ENCODE measurements at places on chromosomes 6 and 20.

DNA sequence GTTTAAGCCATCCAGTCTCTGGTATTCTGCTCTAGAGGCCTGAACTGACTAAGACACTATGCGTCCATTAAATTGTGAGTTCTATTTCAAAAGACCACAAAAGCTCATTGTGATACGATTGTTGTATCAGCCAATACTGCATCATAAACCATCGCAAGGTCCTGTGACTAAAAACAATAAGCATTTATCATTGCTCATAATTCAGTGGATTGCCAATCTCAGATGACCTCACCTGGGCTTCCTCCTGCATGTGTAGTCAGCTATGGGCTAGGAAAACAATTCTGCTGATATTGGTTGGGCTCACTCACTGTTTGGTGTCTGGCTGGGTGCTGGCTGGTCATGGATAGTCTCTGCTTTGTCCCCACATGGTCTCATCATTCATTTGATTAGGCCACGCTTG lies 592.7 kb upstream of the BTBD3 start:
- no peak for DNase-seq

DNA sequence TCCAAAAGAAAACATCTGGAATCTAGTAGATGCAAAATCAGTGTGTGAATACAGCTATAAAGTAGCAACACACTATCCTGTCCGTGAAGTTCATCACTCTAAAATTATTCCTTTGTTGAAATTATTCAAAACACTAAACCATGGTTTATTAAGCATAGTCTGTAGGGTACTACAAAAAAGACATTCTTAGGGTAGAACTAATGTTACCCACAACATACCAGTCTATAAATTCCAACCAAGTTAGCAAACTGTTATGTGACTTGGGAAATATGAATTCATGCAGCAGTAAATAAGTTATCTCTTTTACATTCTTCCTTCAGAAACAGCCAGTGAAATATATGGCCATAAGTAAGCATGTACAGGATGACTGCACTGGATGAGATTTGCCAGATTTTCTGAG lies 580.3 kb upstream of the ADGRB3 start:
- no peak for DNase-seq

- DNase-seq, result no peak
Observed at GRCh38 chr6:25774120-25774715, 19.7 kb downstream of the SLC17A4 start.

GRCh38 chr20:15320941-15321340 lies 983.5 kb upstream of the FLRT3 start:
- DNase-seq, result no peak

GRCh38 chr20:46121184-46121930 lies 3.2 kb downstream of the CD40 start:
- DNase-seq, result no peak

- DNase-seq, result no peak
Observed at GRCh38 chr6:128479048-128479666, 41.2 kb downstream of the PTPRK start.

DNA sequence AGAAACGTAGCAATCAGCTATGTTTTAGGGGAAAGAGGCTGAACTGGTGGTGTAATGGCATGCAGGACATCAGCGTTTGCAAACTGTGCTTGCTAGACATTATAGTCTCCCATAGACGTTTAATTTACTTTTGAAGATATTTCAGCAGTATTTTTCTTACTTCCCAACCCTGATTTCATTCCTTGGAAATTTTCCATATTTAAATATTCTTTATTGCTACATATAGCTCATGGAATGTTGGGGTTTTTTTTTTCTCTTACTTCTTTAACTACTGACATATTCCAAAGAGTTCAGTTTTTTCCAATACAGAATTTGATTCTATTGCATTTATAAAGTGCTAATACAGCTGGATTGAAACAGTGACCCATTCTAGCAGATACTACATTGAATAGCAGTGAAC lies 694.4 kb upstream of the CITED2 start:
- DNase-seq, result no peak

GRCh38 chr6:142566628-142567396 lies 265.0 kb downstream of the ADGRG6 start:
- DNase-seq, result peak; percentile 56

DNA sequence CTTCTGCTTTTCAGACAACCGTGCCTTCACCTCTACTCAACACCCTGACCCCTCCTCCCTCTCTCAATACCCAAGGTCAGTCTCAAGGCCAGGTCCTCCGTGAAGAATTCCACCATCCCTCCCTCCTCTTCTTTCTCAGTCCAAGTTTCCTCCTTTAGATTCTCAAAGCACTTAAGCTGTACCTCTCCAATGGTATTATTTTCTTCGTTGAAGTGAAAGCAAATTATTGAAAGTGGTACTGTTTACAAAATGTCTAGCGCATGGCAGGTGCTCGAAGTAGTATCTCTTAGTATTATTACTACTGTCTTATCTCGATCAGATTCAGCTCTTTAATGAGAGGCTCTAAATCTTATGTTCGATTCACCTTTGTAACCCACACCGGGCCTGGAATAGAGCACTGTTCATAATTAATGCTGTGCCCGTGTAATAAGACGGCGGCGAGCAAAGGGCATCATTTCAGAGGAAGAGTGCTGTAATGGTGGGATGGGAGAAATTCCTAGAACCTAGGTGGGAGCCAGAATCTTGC lies 593 bp upstream of the RALGAPB start:
- no peak for DNase-seq

GRCh38 chr6:37177935-37178517 lies 8.1 kb downstream of the PIM1 start:
- no peak for DNase-seq

- DNase-seq, result no peak
Observed at GRCh38 chr6:135159531-135159930, 21.6 kb upstream of the MYB start.

DNA sequence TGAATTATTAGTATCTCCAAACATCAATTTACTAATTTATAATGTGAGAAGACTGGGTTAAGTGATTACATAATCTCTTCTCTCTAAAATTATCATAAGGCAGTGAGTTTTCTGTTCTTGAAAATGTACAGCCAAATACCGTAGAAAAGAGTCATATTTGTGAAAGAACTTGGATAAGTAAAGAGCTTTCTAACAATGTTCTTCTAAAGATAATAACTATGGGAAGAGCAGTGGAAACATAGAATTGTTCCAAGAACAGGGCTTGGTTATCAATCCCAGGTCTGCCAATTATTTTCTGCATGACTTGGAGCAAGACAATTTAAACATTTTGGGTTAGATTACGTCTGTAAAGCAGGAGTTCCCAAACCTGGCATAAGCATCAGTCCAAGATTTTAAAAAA lies 198.1 kb upstream of the SGK1 start:
- no peak for DNase-seq

DNA sequence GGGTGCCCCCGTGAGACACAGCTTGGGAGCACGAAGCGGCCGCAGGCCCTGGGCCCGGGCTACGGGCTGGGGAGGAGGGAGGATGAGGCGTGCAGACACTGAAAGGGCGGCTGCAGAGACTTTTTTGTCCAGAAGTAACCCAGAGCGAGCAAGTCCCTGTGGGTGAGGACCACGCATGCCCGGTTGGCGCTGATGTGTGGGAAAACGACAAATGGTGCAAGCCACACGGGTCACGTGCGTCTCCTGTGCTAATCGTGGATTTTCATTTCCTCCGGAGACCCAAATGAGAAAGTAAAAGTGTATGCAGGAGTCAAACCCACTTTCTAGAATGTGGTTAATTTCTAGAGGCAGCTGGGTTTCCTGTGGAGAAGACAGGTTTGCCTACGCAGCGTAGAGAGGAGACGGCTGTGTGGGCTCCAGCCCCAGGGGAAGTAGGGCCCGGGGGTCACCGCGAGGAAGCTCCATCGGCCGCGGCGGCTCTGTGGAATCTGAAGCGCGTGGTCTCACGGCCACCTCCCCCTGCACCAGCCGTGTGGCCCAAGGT lies 19.0 kb downstream of the DLL1 start:
- peak; percentile 97 for DNase-seq

- DNase-seq, result no peak
Observed at GRCh38 chr6:142568857-142569597, 267.2 kb downstream of the ADGRG6 start.

DNA sequence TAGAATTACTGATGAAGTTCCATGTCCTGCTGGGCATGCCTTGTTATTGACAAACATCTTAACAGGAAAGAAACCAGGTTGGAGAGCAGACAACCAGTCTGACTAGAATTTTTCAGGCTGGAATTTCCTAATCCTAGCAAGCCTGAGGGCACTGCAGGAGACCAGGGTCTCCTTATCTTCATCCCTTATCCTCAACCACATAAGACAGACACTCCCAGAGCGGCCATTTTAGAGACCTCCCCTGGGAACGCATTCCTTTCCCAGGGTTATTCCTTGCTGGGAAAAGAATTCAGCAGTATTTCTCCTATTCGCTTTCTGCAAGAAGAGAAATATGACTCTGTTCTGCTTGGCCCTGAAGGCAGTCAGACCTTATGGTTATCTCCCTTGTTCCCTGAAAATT lies 803.7 kb downstream of the GRIK2 start:
- DNase-seq, result no peak

DNA sequence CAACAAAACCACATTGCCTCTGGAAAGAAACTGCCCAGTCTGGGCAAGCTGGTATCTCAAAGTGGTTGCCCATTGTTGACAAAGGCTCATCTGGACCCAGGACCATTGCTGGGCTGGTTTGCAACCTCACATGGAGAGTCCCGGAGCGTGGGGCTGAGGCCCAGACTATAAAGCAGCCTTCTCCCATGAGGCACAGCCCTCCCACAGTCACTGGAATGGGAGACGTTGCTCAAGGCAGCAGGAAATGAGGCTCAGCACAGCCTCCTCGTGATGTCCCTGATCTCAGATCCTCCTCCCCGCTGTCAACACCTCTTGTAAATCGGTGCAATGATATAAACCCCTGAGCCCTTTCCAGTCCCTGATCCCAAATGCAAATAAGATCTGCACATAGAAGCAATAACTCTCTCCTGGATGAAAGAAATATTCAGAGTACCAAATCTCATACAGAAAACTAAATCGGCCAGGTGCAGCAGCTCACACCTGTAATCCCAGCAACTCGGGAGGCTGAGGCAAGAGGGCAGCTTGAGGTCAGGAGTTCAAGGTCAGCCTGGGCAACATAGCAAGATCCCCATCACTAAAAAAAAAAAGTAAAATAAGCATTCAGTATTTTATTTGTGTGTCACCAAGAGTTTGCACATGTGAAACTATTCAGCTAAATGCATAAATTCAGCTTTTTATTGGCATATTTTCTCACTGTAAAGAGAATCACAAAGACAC lies 103.0 kb upstream of the RREB1 start:
- DNase-seq, result no peak

- no peak for DNase-seq
Observed at GRCh38 chr20:15563836-15564235, 1009.4 kb downstream of the KIF16B start.

DNA sequence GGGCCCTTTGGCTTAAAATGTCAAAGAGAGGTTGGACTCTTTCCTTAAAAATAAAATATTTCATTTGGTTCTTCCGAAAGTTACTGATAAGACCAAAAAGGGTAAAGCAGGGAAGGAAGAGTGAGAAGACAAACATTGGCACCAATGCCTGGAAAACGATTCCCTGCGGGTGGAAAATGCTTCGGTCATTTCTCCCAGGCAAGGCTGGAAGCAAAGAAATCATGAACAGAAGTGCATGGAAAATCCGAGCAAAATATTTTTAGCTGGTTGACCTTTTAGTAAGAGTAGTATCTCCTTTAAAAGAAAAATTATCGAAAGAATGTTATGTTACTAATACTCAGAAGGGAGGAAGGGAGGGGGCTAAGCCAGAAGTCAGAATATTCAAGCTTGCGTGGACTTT lies 62.7 kb downstream of the TMEM170B start:
- no peak for DNase-seq

DNA sequence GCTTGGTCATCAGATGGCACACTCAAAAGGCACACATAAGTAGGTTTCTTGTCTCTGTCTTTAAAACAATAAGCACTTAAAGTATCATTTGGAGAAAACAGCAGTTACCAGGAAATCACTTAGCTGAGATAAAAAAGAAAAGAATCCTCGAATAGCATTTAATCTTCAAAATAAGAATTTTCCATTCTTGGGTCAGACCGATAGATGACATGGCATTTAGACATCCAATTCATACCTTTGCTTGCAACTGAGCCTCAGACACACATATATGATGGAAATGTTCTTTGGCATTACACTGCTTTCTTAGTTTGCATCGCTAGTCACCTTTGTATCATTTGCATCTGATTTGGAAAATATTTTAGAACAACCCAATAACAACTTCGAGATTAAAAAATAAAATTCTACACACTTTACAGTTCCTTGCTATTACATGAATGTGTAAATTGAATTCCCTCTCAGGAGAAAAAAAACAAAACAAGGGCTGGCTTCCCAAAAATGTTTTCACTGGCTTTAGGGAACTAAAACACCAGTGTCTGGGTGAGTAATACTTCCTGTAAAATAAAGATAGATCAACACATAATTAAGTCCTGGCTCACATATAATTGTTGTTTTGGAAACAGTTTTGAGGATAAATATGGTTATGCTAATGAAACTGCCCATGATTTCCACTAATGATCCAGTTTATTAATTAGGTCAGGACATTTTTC lies 1.3 kb upstream of the RNF217 start:
- DNase-seq, result peak; percentile 38

- no peak for DNase-seq
Observed at GRCh38 chr6:153405931-153406330, 274.8 kb upstream of the RGS17 start.

- DNase-seq, result no peak
Observed at GRCh38 chr20:25355011-25355595, 35.5 kb downstream of the ABHD12 start.

GRCh38 chr6:127328043-127328609 lies 15.3 kb downstream of the ECHDC1 start:
- no peak for DNase-seq

DNA sequence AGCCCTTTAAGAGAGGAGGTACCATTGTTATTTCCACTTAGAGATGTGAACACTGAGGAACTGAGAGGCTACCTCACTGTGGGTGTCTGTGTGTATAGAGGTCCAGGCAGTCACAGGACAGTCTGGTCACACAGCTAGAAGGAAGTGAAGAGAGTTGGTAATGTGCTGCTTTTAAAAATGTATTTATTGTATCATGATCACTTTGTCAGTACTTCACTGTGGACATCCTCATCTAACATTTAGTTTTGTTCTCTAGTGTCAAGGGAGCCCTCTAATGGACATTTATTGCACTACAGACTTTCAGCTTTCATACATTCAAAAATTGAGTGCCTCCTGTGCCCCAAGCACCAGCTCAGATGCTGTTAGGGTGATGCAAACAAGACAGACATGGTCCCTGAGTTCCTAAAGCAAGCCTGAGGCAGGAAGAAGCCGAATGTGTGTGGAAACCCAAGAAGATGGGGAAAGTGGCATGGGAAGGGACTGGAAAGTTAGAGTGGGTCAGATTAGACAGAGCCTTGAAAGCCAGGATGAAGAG lies 123.0 kb downstream of the SLC16A10 start:
- DNase-seq, result peak; percentile 69

- no peak for DNase-seq
Observed at GRCh38 chr20:18665135-18665534, 77.3 kb downstream of the DTD1 start.

- DNase-seq, result no peak
Observed at GRCh38 chr6:38169977-38170526, 350.5 kb downstream of the ZFAND3 start.

GRCh38 chr20:50325651-50326050 lies 135.0 kb downstream of the CEBPB start:
- no peak for DNase-seq

GRCh38 chr6:161921602-161922395 lies 647.9 kb upstream of the AGPAT4 start:
- DNase-seq, result peak; percentile 74

Measured in common myeloid progenitor, CD34-positive (primary cell).